ENCODE measurements at places on chromosomes 7 and 10.

DNA sequence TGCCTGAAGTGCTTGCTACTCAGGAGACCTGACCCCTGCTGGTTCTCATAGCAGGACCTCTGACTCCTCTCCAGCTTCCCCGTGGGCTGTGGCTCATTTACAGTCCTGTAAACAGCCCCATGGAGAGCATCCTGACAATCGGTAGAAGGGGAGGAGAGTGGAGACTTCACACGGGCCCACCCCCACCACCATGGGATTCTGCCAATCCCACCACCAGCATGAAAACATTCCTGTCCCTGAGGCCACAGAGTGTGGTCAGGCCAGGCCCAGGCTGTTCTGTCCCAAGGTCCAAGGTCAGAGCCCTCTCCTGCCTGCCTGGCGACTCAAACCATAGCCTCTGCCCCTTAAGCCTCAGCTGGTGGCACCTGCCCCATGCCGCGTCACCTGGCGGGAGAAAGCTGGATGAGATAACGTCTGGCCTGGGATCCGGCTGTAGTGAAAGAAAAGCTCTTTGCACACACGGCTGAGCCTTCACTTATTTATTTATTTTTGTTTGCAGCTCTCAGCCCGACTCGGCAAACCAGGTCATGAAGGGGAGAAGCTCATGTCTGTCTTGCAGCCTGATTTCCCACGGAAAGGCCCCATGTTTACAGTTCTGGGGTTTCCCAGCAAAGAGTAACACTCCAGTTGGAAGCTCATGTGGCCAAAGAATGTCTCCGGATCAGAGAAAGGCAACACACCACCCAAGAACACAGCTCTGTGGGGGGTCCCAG is 293.6 kb upstream of the ZMIZ1 start:
- DNase-seq, result no peak

DNA sequence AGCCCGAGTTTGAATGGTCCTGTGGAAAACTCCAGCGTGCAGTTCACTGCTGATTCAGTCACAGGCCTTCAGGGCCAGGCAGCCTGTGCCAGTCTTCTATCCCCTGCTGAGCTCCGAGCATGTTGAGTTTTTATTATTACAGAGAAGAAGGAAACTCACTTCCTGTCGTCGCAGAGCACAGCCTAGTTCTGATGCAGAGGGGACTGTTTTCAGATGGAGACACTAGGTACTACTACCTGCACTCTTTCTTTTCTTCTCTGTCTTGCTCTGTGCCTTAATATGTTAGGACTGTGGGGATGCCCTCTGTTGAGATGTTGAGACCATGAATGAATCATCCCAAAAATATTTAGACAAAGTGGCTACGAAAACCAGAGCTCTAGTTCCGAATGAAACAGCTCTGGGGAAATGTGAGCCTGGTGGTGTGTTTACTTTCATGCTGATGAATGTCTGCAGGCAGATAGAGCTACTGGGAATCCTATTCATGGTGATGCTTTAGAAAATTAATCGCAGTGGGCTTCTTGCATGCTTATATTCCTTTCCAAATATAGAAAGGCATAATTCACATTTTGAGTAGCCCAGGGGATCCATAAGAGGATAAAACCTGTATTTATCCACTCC is 29.6 kb downstream of the CASP7 start:
- DNase-seq, result no peak

DNA sequence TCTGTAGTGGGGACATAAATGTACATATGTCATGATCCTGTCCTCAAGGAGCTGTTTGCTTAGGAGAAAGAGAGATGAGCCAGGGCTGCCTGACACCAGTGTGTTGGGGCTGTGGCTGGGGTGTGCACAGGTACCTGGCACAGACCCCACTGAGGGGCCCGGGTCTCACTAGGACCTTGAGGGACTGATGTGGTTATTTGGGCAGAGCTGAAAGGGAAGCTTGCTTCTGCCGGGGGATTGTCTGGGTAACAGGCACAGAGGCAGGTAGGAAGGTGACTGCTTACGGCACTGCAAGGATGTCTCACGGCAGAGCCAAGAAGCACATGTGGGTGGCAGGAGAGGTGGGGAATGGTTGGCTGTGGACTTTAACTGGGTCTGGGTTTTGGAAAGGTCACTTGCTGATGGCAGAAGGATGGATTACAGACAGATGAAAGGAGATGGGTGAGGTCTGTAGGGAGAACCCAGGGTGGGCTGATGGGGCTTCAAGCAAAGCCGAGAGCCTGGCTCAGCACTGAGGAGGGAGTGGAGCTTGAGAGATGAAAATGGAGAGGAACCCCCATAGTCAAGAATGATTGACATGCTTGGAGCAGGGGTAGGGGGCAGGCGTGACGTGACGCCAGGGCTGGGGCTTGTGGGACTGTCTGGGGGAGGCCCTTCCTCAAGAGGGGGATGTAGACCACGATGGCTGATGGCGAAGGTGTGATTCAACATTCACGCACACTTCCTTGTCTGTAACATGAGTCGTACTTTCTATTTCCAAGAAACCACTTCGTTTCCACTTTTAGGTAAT is 207.7 kb upstream of the SHH start:
- DNase-seq, result no peak

DNA sequence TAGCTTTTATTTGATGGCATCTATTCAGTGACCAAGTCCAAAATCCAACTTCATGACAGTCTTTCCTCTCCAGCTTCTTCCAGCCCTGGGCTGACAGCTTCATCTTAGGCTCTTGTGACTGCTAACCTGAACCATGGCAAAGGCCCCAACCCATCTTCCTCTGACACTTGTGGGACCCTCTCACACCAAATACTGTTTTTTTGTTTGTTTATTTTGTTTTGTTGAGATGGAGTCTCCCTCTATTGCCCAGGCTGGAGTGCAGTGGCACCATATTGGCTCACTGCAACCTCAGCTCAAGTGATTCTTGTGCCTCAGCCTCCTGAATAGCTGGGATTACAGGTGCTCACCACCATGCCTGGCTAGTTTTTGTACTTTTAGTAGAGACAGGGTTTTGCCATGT is 265.2 kb downstream of the GATA3 start:
- DNase-seq, result no peak

- no peak for DNase-seq
Observed at GRCh38 chr7:85483177-85483576, 296.3 kb upstream of the SEMA3D start.

GRCh38 chr7:44748045-44748947 is at the start of gene ZMIZ2:
Gene ZMIZ2 (plus strand): TSS chr7:44748847. CDS start chr7:44756250, 7,403 bp downstream.
- peak; percentile 92 for DNase-seq

DNA sequence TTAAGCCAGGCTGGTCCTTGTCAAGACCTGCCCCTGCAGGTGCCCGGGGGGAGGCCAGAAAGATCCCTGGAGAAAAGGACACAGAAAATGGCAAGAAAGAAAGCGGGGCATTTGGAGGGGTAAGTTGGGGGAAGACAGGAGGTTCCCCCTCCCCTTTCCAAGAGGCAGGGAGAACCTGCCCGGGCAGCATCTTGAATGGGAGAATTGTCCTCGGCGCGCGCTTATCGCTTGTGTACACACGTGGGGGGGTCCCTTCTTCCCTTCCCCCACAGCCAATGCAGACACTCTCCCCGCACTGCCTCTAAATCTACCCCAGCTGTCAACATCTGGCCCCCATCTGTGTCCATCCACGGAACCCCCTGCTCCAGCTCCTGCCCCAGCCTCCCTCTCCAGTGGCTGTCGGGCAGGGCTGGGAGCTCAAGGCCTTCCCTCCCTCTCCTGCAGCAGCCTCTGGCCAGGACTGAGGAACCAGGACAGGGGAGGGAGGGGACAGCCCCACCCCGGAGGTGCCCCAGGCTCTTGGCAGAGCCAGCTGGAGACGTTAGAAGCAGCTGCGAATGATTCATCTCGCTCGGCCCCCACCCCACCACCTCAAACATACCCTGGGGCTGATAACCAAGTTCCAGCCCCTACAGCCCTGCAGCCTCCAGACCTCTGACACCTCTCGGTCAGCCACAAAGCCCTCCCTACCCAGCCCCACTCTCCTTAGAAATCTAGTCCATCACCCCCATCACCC is 25.3 kb downstream of the EPHB4 start:
- no peak for DNase-seq

DNA sequence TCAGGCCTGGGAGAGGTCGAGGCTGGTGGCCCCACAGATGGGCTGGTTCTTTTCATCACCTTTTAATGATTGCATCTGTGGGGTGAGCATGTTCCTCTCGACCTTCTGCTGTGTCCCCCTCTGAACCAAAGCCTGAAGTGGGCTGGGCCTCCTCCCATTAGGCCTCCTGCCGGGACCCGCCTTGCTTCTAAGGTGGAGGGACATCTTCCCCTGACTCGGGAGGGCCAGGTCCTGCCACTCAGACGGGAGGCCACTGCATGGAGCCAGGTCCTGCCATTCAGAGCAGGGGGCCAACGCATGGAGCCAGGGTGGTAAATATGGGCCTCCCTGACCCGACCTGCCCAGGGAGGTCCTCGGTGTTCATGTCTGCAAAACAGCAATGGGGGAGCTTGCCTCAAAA is 188.4 kb downstream of the EBF3 start:
- DNase-seq, result no peak

DNA sequence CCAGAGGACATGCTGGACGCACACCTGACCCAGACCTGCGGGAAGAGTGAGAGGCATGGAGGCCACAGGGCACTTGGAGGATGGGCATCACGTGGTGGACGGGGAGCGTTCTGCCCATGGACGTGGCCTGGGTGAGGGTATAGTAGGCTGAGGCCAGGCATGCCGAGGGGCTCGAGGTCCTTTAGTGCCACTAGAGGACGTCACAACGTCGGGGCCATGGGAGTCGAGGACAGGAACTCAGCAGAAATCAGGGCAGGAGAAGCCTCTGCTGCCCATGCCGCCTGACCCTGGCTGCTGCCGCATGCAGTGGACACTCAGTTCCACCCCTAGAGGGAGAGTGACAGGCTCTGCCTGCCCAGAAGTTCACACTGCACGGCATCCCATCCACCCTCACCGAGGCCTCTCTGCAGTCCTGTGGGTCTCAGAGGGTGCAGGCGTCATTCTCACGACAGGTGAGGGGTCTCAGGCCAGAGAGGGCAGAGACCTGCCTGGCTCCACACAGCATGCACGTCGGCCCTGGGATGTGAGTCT is 198.7 kb downstream of the ADARB2 start:
- no peak for DNase-seq

DNA sequence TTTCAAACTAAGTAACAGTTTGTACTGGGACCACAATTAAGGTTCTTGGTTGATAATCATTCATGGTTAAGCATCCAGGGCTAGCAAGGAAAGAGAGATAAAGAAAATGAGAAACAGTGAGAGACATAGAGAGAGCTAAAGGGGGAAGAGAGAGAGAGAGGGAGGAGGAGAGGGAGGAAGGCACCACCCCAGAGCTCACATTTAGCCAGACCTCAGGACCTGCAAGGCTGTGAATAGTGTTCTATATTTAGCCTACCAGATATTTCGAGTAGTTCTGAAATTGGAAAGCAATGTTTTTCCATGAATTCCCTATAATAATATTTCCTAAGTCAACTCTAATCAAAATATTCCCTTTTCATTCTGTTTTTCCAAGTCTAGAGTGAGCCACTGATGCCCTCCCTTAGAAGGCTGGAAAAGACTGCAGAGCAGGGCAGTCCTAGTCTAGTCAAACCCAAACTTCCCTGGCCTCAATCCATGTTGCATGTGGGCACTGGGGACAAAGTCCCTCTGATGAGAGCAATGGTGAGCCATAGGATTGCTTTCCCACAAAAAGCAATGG is 119.4 kb upstream of the INHBA start:
- DNase-seq, result no peak

Measured in CD4-positive, alpha-beta T cell (primary cell).